ENCODE measurements at places on chromosomes 5 and 9. TPM values are rescaled to one million over a fixed set of nuclear protein-coding genes. Genes with fewer than 3 reads are reported as not detected.

DNA sequence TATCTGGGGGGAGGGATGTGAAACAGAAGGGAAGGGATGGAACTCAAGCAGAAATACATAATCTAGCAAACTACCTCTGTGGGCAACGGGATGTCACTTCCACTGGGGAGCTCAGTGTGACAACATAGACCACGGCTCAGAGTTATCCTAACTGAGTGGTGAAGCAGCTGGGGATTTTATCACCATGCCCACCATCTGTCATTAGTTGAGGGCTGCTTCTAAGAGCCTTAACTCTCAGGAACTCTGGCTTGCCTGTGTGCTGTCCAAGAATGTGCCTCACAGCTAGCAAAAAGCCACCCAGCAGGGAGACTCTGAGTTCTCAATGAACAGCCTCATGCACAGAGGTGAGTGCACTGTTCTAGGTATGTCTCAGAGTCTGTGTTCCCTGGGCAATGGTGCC, 90.6 kb upstream of the CXCL14 start:
- no peak for DNase-seq

DNA sequence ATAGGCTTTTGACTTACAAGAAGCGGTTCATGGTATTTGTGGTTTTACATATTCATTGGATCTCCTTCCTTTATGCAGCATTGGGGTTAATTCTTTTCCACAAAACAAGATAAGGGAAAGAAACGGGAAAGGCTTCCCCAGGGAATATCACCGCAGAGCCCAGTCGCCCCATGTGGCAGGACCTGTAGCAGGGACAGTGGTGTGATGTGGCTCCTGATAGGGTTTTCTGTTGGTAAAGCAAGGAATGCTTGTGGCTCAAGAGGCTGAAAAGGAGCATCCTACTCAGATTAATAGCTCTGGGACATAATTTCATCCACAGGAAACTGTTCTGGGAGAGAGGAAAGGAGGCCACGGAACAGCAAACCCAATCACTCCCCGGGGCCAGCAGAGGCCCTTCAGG, 699.9 kb downstream of the MTRR start:
- DNase-seq: no peak

- DNase-seq: no peak
These were observed 117.4 kb downstream of the MLLT3 start for GRCh38 chr9:20504930-20505329.

Gene SLIT3
- 0.03 TPM for total RNA-seq

DNA sequence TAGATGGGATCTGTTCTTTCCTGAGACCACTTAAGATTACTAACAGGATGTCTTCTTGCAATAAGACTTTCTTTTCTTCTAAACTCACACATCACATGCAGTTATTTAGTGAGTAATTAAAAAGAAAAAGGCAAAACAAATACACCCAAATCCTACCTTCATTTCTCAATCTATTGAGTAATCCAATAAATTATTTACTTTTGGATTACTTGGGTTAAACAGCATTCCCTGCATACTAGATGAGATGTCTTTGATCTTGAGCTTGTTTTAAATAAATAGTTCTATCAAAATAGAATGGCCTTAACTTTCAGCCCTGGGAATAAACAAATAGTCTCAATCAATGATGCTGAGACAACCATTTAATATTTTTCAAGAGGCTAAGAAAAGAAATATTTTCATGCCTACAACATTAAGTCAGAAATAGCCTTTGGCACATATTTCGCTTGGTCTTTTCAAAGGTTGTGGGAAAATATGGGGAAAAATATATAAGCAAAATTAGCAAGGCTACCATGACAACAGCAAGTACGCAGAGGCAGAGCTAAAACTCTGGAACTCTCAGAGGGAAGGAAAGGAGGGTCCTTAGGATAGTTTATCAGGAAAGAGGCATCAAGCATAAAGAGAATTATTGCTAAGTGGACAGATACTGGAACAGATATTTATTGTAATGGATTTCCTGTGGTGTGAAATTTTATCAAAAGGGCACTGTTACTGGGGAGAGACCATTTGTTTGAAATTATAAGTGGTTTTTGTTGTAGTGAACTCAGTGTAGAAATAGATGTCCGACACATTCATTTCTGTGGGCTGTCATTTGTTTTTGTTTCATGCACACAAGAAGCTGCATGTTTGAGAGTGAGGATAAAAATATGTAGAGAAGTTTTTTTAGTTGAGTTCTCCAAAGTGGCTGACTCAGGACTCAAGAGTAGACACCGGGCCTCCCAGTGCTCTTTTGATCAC, 70.2 kb upstream of the CDH6 start:
- DNase-seq: no peak

All from activated T-cell treated with anti-CD3 and anti-CD28 coated beads, Interleukin-2, amount 50 U/mL, for 4 hours (primary cell).